Right ventricle myocardium superior (tissue), 1 donor: ENCODE measurements at places on chromosomes 5 and 9.

GRCh38 chr5:179325296-179326031 lies 19.8 kb downstream of the ADAMTS2 start:
- peak; percentile 38 for DNase-seq

GRCh38 chr5:42566652-42567295 lies 143.5 kb downstream of the GHR start:
- DNase-seq: no peak

DNA sequence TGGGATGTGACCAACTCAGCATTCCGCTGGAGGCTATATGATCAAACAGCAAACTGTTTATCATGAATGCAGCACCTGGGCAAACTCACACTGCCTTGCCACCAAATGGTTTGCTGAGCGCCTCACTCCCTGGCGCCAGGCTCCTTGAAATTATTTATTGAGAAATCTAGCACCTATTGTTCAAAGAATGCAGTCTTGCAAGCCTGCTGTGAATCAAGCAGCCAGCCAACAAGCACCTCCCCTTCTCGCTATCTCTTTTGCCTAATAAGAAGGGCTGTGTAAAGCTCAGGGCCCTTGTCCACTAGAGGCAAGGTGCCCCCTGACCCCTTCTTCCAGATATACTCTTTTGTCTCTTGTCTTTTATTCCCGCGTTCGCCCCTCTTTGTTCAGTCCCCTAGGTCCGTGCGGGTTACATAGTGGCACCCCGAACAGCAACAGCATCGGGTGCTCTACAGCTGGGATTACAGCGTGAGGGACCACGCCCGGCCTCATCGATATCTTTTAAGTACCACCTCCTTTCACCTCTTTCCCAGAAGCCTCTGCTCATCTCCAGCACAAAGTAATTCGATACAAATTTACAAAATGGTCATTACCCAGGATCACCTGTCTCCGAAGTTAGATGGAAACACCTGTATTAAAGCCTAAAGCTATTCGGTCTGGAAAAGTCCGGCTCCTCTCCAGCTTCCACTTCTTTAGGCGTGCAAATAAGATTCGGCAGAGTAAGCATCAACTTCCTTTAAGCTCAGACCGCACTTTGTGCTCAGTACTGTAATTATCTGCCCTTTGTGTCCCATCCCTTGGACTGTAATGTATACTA lies 896 bp downstream of the RIGI start:
- no peak for DNase-seq

GRCh38 chr5:131321066-131321465 lies 57.2 kb downstream of the CDC42SE2 start:
- no peak for DNase-seq

- DNase-seq: no peak
Observed at GRCh38 chr5:152092580-152092979, 167.9 kb upstream of the GLRA1 start.

GRCh38 chr5:116446356-116447005 lies 128.1 kb downstream of the SEMA6A start:
- DNase-seq: no peak

GRCh38 chr5:143922718-143923117 lies 110.8 kb downstream of the HMHB1 start:
- DNase-seq: no peak

DNA sequence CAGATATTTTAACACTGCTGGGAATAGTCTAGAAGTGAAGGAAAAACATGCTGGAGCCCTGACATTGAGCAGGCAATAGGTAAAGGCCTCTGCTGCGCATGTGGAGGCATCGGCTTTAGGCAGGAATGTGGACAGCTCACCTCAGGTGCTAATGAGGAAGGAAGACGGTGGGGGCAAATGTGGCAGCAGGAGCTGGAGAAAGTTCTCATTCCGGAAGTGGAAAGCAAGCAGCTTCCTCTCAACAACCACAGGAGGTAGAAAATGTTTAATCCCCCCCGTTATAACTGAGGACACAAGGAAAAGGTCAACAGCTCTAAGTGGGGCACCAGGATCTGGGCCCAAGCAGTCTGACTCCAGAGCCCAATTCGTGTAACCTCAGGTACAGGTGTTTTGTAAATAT lies 7.6 kb upstream of the RPS14 start:
- no peak for DNase-seq

GRCh38 chr5:123046222-123046621 lies 9.7 kb upstream of the PPIC start:
- DNase-seq: no peak

GRCh38 chr9:77063645-77064285 lies 44.3 kb downstream of the FOXB2 start:
- no peak for DNase-seq

GRCh38 chr9:90942555-90942954 lies 140.9 kb downstream of the SYK start:
- DNase-seq: no peak

DNA sequence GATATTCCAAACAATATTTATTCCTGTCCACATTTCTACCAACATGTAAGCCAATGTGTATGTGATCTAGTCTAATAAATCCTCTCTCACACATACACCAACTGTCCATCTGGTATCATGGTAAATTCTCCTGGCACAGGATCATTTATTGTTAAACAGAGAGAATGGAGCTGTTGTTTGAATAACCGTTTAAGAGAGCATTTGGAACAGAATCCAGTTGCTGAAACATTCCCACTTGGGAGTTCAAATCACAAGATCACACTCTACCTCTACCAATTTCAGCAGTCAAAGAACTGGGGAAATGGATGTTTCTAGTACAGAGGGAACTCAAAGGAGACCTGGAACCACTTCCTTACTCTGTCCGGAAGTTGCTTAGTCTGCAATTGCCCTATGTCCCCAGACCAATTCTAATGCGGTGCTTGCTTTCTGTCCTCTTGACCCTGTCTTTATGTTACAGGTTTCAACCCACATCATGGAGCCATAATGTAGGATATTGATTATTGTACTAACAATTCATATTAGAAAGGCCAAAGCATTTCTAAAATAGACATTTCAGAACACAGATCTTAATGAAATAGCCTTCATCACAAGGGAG lies 488.4 kb downstream of the SEMA5A start:
- no peak for DNase-seq

- no peak for DNase-seq
Observed at GRCh38 chr9:129367287-129367686, 189.2 kb upstream of the IER5L start.

DNA sequence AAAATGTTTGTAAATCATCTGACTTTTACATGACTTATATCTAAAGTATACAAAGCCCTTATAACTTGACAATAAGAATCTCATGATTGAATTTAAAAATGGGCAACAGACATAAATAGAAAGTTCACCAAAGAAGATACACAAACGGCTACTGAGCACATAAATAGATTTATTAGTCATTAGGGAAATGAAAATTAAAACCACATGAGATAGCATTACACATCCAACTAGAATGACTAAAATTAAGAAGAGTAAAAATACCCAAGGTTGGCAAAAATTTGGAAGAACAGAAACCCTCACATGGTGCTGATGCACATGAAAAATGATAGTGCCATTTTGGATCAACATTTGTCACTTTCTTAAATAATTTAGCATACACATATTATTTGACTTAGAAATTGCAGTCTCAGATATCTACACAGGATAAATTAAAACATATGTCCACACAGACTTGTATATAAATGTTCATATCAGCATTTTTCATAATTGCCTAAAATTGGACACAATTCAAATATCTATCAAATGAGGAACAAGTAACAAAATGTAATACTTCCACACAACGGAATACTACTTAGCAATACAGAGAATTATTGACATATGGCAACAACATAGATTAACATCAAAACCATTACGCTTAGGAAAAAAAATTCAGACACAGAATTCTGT lies 359.1 kb upstream of the DAB2 start:
- no peak for DNase-seq

DNA sequence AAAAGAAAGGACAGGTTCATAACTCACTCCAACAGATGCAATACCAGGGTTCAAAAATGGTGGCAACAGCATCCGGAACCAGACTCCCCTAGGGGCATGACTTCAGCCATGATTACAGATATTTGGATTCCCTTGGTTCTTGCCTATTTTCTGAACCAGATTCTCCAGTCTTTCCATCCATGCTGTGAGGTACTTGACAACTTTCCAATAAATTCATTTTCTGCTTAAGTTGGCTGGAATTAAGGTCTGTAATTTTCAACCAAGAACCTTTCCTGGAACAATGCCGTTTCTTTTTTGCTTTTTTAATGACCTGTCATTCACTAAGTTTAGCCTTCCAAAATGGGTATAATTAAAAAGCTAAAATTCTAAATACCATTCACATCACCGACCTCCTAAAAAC lies 52.2 kb downstream of the SCAI start:
- no peak for DNase-seq

GRCh38 chr9:77896938-77897667 lies 134.5 kb downstream of the GNAQ start:
- DNase-seq: no peak

DNA sequence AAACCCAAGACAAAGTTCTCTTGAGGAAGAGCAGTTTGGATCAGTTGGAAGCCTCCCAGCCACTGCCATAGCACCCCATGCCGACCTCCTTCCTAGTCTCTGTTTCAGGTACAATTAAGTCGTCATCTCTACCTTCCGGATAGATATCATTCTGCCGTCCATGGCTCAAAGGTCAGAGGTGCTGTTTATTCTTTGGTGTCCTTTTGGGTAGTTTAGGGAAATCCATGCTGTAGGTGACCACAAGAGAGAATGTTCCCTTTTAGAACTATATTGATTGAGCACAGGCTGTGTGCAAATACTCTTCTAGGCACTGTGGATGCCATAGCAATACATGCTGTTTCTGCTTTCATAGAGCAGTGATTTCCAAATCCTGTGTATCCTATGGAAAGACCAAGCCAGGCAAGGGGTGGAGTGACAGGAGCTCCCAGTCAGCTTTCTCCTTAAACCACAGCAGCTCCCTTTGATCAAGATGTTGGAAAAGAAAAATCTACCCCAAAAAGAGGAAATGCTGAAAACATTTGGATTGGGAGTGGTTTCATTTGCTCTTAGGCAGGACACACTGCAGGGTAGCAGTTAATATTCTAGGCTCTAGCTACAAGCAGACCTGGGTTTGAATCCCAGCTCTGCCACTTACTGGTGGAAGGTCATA lies 127.9 kb downstream of the PALM2AKAP2 start:
- DNase-seq: no peak

- peak; percentile 57 for DNase-seq
Observed at GRCh38 chr5:61330341-61330844, 1.7 kb upstream of the ZSWIM6 start.

- DNase-seq: no peak
Observed at GRCh38 chr5:100827481-100827889, 75.6 kb downstream of the ST8SIA4 start.

DNA sequence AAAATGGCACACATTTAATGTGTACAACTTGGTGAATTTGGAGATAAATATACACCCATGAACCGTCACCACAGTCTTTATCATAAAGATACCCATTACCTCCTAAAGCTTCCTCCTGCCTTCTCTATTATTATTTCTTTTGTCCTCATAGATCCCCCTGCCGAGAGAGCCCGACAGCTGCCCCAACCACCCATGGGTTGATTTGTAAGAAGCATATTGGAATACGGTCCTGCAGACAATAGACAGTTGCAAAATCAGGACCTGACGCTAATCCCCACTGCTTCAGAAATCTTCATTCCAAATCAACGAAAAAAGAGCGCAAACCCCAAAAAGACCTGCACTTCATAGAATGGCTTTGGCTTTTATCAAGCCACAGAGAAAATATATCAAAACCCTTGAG lies 697.5 kb downstream of the SEMA5A start:
- DNase-seq: no peak

DNA sequence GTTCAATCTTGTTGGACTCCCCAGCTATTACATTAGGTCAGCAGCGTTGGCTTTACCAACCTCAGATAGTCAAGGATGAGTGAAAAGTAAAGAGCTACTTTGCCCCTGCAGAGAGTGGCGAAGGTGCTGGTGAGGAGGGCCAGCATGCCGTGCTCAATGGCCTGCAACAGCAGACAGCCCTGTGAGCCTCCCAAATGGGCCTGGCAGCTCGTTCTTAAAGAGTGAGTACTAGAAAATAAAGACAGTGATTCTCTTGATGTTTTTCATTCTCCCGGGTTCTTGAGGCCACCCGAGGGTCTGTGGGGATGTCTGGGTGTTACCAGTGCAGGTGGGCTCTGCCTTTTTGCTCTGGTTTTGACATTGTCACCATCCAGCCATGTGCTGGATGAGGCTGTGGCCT lies 16.2 kb downstream of the GADD45G start:
- no peak for DNase-seq

DNA sequence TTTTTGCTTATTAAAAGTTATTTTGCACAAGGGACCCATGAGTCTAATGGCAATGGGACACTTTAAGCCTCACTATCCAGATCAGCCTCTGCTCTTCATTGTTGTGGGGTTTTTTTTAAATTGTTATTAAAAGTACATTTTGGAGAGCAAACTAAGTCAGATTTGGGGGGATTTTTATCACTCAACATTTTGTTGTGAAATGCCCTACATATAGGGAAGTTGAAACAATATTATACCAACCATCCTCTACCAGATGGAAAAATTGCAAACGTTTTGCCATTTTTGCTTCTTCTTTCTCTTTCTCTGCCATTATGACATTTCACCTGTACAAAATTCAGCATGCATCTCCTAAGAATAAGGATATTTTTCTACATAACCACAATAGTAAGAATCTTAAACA lies 75.3 kb downstream of the SLC1A3 start:
- no peak for DNase-seq

DNA sequence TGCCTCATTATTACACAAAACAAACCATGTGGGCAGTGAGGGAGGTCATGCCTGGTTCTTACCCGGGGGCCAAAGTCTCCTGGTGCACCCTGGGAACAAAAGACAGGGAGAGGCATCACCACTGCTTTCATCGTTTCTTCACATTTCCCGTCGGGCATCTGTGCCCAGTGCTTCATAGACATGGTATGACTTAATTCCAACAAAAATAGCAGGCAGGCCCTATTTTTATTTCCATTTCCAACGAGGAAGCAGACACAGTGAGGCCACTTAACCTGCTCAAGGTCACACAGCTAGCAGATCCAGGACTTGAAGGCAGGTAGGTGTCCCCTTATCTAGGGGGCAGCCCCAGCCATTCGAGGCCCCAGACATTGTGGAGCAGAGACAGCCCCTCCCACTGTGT lies 34.6 kb upstream of the PHYKPL start:
- DNase-seq: no peak

- DNase-seq: no peak
Observed at GRCh38 chr9:74557571-74557970, 60.4 kb downstream of the RORB start.

GRCh38 chr9:38529317-38529716 lies 91.1 kb downstream of the ANKRD18A start:
- no peak for DNase-seq

GRCh38 chr9:20996809-20997208 lies 34.6 kb downstream of the HACD4 start:
- DNase-seq: no peak
